Prostate gland (tissue), 2 donors: ENCODE measurements at places on chromosomes 3 and 15. TPM values are rescaled to one million over a fixed set of nuclear protein-coding genes. Genes with fewer than 3 reads are reported as not detected.

The MYL3 gene
- 1.9 TPM for total RNA-seq

The EAF2 gene
- total RNA-seq, result 37.8 TPM

The CYP8B1 gene
- not detected for total RNA-seq

The STX19 gene
- total RNA-seq, result not detected

The ABCC5 gene
- 17.9 TPM for total RNA-seq

The ISG20 gene
- 16.3 TPM for total RNA-seq

The GHRL gene
- total RNA-seq, result not detected

The PLEKHO2 gene
- 8.6 TPM for total RNA-seq

The ERC2 gene
- total RNA-seq, result 2.7 TPM

The MYZAP gene
- 14.9 TPM for total RNA-seq

The P2RY14 gene
- 0.09 TPM for total RNA-seq

The MYLK gene
- 600 TPM for total RNA-seq

The NR1I2 gene
- total RNA-seq, result 0.85 TPM

The KPNA4 gene
- 19.5 TPM for total RNA-seq

The ACTC1 gene
- 21.5 TPM for total RNA-seq

The PLSCR4 gene
- total RNA-seq, result 77.4 TPM

The DLEC1 gene
- total RNA-seq, result 0.32 TPM

The ADGRG7 gene
- total RNA-seq, result 0.68 TPM

The VPS39 gene
- 76.2 TPM for total RNA-seq

The SEMA5B gene
- total RNA-seq, result 2.9 TPM

The REC114 gene
- not detected for total RNA-seq

The ZNF80 gene
- total RNA-seq, result 0.62 TPM

The PIGBOS1 gene
- 15.5 TPM for total RNA-seq

The PRSS50 gene
- 0.14 TPM for total RNA-seq

The XCR1 gene
- not detected for total RNA-seq

The EFCC1 gene
- total RNA-seq, result 4.0 TPM

The FANCD2OS gene
- 2.3 TPM for total RNA-seq

The SPESP1 gene
- total RNA-seq, result 0.96 TPM

The DUOXA2 gene
- total RNA-seq, result not detected

The PEX5L gene
- 4.1 TPM for total RNA-seq
